Epithelial cell of proximal tubule (primary cell): ENCODE measurements at places on chromosomes 5 and 9. TPM values are rescaled to one million over a fixed set of nuclear protein-coding genes. Genes with fewer than 3 reads are reported as not detected.

DNA sequence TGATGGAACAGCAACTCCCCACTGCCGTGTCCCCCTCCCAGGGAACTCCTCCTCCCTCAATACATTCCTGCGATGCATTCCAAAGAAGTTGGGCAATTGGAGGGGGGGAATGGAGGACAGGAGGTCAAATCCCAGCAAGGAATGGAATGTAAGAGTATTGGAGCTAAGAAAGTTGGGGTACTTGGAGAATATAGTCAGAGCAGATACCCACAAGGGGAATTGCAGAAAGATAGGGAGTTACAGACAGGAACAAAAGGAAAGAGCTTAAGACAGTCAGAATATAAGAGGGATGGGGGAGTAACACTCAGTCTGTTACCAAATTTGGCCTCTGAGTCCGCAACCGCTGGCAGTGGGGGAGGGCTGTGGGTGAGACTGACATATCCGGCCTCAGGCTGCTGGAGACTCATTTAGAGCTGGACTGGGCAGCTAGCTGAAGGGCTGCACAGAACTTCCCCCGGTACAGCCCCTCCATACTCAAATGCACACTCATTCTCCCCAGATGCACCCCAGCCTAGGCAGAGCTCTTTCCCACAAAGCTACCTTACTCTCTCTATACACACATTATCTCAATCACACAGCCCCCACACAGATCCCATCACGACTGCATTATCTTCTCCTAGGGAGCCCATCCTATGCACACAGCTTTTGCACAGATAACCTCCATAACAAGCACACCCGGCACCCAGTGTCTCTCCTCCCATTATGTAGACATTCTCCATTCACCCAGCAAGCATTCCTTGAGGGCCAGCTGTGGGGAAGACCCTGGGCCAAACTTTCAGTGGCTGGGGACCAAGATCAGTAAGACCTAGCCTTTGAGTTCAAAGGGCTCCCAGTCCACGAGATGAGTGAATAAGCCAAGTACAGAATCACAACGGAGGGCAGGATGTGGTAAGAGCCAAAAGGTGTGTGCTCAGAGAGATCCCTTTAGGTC, 3.7 kb downstream of the TLN1 start:
- peak; percentile 84 for DNase-seq

TNFSF15 gene
- 0.81 and 0.87 TPM in 2 replicates for total RNA-seq

- DNase-seq: no peak
These were observed 211.4 kb downstream of the DEPDC1B start for GRCh38 chr5:60488466-60489130.

SAXO1 gene
- not detected in 2 replicates for total RNA-seq

DNA sequence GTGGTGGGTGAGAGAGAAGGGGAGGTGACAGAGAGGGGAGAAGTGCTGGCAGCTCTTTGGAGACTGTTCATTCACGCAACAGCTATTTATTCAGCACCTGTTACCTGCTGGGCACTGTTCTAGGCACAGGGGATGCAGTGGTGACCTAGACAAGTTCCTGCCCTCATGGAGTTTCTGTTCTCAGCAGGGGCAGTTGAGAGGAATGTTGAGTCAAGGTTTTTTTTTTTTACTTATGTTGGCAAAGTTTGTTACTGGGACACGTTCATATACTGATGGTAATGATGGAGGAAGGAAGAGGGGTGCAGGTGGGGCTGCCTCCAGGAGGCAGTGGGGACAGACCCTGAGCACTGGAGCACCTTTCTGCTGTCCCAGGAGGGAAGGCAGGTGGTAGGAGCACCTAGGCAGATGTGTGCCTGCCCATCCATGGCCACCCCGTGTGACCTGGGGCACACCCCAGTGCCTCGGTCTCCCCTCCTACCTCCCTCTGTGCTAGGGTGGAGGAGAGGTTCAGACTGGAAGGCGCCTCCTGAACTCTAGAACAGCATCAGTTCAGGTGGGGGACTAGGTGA, 49.4 kb upstream of the SLC25A51 start:
- DNase-seq: no peak

DNA sequence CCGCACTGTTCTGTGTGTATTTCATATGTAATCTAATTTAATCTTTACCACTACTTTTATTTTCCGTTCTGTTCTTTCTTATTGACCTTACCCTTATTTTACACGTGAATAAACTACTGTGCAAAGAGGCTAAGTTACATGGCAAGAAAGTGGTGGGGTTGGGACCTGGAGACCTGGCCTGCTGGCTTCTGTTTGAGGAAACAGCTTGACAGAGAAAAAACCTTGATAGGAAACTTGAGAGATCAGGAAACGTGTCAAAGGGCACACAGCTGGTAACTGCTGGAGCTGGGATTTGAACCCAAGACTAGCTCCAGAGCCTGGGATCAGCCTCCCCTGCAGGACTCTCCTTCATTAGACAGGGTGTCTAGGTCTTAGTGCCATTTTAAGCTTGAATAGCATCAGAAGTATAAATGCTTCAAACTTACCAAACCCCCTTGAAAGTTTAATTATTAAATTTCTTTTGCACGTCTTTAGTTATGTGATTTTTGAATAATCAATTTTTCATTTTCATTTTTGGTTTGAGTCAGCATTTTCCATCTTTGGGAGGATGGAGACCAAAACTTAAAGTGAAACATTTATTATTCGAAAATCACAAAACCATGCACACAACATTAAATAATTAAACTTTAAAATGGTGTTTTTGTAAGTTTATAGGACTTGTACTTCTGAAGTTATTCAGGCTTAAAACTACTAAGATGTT, 129.5 kb downstream of the RGS3 start:
- DNase-seq: no peak

DNA sequence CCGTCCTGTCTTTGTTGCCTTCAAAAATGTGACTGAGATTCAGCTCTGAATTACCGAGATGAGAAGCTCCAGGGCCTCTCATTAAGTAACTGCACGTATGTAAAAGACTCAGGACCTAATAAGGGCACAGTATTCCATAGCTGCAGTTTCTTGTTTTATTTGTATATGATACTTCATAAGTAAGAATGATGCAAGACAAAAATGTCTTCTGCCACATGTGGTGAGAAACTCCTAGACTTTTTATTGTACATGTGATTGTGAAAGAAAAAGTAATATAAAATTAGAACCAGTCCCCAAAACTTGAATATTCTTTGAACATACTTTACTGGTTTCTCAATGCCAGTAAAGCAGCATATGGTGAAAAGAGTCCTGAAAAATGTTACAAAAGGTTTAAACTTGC, 110.1 kb upstream of the OTULINL start:
- DNase-seq: no peak

PTGES gene
- 15.3 and 33.6 TPM in 2 replicates for total RNA-seq

PCDHB5 gene
- total RNA-seq: 0.22 and 0.63 TPM in 2 replicates

DNA sequence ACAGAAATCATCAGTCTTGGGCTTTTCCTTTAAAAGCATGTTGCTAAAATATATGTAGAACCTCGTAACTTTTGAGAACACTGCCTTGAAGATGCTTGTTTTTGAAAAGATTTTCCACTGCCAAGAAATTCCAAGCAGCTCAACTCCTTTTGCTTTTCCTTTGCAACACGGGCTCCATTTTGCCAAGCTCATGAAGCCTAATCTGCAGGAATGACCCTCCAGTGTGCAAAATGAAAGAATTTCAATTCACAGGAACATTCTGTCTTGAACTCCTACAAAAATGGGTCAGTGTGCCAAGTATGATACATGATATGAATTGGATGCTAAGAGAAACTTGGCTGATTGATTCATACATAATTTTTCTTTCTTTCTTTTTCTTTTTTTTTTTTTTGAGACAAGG, 35.4 kb upstream of the ERCC6L2 start:
- no peak for DNase-seq

GRCh38 chr9:73118898-73119554, 32.6 kb upstream of the ANXA1 start:
- no peak for DNase-seq

DNA sequence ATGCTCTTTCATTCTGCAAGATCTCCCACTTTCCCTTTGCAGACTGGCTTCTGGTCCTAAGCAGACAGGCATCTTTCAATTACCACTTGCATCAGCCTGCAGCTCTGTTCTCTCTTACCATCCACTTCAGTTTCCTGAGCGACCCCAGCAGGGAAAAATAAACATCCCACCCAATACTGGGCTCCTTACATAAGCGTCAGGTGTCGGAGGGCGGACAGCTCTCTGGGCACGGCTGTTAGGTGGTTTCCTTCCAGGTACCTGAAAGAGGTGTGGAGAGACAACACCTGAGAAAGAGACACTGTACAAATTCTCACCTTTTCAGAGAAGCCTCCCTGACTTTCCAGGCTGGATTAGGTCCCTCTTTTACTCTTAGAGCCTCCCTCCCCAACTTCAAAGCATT, 145.1 kb upstream of the PANK3 start:
- DNase-seq: no peak

PTPRD gene
- total RNA-seq: 3.2 and 5.6 TPM in 2 replicates

OTULINL gene
- total RNA-seq: 1.8 and 4.3 TPM in 2 replicates

DNA sequence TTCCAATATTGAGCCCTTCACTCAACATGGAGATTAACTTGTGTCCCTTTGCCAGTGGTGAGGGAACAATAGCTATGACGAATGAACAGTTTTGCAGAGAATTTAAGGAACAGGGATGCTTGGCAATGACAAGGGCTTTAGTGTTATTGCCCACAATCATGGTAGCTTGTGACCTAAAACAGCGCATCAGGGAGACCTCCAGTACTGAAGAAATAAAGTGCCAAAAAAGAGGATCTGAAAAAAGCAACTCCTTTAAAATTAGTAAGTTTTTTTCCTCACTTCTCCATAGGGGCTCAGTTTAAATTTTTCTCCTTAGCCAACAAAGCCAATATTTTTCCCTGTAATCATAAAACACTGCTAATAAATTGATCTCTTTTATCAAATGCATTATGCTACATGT, 41.8 kb upstream of the PAM start:
- DNase-seq: no peak

GRCh38 chr5:72182686-72183085, 75.4 kb downstream of the MAP1B start:
- DNase-seq: no peak

SPATA31E1 gene
- not detected in 2 replicates for total RNA-seq

DNA sequence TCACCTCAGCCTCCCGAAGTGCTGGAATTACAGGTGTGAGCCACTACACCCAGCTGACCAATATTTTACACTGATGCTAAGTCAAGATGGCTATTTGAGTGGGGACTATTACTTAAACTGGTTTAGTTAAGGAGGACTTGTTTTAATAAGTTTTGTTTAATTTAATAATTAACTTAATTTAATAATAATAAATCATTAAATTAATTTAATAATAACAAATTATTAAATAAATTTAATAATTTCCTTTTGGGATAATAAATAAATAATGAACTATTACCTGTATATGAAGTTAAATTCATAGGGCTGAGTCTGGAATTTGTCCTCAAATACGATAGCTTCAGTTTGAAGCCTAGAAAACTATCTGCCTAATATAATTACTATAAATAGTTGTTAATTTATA, 665.1 kb upstream of the COX7C start:
- DNase-seq: no peak

CARTPT gene
- not detected in 2 replicates for total RNA-seq

GARIN3 gene
- total RNA-seq: not detected in 2 replicates

DNA sequence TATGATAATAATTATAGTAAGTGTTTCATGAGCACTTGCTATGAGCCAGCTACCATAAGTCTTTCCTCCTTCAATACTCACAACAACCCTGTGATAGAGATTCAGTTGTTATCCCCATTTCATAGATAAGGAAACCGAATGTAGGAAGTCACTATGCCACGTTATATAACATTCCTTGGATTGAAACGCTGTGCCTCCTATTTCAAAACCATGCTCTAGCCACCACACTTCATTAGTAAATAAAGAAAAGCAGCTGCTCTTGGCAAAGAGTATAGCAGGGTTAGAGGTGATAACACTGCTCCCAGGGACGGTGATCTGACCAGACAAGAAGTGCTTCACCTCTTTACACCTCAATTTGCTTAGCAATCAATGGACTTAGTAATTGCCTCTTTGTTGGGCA, 5.5 kb downstream of the ADAMTS12 start:
- no peak for DNase-seq

ADAMTSL1 gene
- total RNA-seq: 2.8 and 4.6 TPM in 2 replicates

DNA sequence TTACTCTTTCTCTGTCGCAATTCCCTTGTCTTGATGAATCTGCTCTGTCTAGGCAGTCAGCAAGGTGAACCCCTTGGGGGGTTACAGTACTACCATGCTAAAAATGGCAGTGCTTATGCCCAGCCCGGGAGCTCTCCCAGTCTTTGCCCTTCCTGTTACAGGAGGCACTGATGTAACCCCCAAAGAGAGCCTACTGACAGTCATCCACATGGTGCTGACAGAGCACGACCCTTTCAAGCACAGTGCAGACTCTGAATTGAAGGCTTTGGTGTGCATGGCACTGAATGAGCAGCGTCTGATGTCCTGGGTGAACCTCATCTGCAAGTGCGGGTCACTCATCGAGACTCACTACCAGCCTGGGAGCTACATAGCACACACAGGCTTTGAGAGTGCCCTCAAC, 34.5 kb upstream of the SLC36A2 start:
- no peak for DNase-seq

DNA sequence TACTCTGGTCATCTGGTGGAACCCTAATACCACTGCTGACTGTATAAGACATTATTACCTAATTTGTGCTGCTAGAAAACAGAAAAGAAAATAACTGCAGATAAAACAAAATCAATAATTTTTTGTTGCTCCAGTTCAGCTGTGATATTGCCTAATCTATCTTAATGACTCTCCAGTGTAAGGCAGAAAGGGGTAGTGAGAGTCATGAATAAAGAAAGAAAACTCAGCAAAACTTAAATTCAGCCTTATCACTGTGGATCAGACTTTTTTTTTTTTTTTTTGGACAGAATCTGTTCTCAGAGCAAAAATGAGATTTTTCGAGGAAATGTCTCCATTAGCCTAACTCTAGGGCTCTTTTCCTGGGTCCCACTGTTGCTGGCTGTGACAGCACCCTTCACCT, 1.1 kb upstream of the DOCK2 start:
- no peak for DNase-seq

- no peak for DNase-seq
These were observed 44.7 kb upstream of the MYOT start for GRCh38 chr5:137822984-137823383.

ECSCR gene
- 0.12 and 0.65 TPM in 2 replicates for total RNA-seq

DNA sequence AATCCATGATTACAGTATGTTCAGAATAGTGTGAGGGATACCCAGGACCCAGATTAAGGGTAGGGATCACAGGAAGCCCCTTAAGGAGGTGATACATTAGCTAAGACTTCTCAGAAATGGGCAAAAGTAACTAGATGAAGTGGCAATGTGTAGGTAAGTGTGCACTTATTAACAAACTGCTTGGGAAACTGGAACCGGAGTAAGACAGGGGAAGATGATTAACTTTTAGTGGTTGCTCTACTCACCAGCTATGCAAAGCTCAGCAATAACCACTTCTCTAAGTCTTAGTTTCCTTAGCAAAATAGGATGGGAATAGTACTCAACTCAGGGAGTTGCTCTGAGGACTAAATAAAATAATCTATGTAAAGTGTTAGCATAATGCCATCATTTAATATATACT, 182.2 kb downstream of the MCTP1 start:
- peak; percentile 65 for DNase-seq

- DNase-seq: no peak
These were observed 33.4 kb downstream of the PRRC1 start for GRCh38 chr5:127550652-127551409.

- no peak for DNase-seq
These were observed 285.9 kb downstream of the KIF4B start for GRCh38 chr5:155299386-155300005.
